ENCODE measurements at places on chromosomes 16 and 17. TPM values are rescaled to one million over a fixed set of nuclear protein-coding genes. Genes with fewer than 3 reads are reported as not detected.

DNA sequence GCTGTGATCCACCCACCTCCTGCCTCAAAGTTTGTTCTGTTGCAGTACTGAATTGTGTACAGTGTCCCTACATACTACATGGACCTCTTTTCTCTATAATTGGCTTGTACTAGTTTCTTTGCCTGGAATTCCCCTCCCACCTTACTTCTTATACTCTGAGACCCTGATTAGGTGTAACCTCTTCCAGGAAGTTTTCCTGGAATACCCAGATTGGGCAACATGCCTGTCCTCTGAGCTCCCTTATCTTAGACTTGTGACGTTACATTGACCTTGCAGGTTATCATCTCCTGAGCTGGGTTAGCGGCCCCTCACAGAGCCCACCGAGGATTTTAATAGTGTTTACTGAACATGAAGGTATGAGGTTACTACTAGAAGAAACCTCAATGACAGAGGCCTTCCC, 237.0 kb downstream of the ZNF423 start:
- no peaks in the 10 kb centered on the region for H3K36me3 ChIP-seq
- no peaks in the 10 kb centered on the region for H3K4me1 ChIP-seq
- no peak for DNase-seq
- no peaks in the 10 kb centered on the region for H3K27me3 ChIP-seq

DNA sequence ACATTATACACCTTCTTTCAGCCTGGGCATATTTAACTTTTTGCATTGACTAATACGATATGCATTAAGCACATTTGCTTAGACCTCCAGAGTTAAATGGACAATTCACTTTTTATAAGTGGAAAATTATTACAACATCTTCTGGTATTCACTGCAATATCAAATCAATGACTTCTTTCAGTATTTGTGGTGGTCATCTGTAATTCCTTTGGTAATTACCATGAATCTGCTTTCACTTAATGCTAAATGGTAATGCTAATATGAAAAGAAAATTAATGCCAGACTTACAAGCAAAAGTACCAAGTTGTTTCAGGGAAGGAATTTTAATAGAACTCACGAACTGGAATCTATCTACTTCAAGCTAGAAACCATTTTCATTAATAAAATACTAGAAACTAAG, 6.4 kb downstream of the GPATCH8 start:
- H3K27me3 ChIP-seq, result no peaks in the 10 kb centered on the region
- H3K4me1 ChIP-seq, result peaks cover 33% of the 10 kb centered on the region
- no peak for DNase-seq
- H3K4me3 ChIP-seq, result no peak overlapping the region

- no peaks in the 10 kb centered on the region for H3K4me1 ChIP-seq
- no peaks in the 10 kb centered on the region for H3K36me3 ChIP-seq
- DNase-seq, result no peak
- H3K4me3 ChIP-seq, result no peak overlapping the region
- H3K27me3 ChIP-seq, result peaks cover 1% of the 10 kb centered on the region
Measured at GRCh38 chr16:79929260-79929965, 328.9 kb upstream of the MAF start.

Gene DBNDD1
- total RNA-seq, result 1.1 TPM

Gene SEPTIN1
- total RNA-seq, result 198 TPM

- H3K4me3 ChIP-seq, result no peak overlapping the region
- H3K27ac ChIP-seq, result no peak overlapping the region
- H3K36me3 ChIP-seq, result no peaks in the 10 kb centered on the region
Measured at GRCh38 chr17:51722994-51723393, 435.5 kb downstream of the CA10 start.

All from CD4-positive, CD25-positive, alpha-beta regulatory T cell (primary cell).